ENCODE measurements at places on chromosomes 12 and 14.

DNA sequence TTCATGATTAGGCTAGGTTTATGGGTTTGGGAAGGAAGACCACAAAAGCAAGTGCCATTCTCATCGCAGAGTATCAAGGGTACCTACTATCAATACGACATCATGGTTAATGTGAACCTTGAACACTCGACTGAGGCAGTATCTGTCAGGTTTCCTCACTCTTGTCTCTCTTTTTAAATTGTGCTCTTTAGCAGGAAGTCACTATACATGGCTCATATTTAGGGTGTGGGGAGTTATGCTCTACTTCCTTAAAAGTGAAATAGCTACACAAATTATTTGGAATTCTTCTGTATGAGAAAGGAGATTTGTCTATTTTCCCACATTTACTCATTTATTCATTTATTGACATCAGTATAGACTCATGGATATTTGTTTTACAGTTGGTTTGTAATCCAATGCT, 5.9 kb upstream of the CLEC4E start:
- DNase-seq: no peak

- DNase-seq: no peak
Measured at GRCh38 chr14:97411938-97412612, 614.9 kb downstream of the VRK1 start.

DNA sequence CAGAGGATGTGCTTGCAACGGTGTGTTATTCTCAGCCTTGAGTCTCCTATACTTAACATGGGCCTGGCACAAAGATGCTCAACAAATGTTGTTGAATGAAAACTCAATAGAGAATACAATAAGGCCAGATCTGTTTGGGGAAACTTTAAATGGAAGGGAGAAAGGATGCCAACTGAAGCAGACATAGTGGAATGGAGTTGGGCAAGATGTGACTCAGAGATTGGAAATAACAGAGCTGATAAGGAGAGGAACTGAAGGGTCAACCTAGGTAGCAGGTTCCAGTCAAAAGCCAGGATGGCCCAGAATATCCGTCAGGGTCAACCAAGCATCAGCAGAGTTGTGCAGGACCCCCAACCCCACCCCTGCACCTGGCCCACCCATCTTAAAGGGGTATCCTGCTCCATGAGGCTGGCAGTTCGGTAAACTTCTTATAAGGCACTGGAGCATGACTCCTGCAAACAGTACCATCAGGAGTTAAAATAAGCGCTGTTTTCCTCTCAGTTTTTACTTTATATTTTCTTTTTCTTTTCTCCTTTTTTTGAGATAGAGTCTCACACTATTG, 1.1 kb upstream of the BCDIN3D start:
- DNase-seq: no peak

DNA sequence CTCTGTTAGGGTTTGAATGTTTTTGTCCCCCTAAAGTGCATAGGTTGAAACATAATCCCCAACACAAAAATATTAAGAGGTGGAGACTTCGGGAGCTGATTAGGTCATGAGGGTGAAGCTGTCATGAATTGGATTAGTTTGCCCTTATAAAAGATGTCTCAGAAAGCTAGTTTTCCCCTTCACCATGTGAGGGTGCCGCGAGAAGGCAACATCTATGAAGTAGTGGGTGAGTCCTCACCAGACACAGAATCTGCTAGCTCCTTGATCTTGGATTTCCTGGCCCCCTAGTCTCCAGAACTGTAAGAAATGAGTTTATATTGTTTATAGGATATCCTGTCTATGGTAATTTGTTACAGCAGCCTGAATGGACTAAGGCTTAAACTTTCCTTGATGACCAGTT, 301.5 kb upstream of the ATP2B1 start:
- DNase-seq: no peak

DNA sequence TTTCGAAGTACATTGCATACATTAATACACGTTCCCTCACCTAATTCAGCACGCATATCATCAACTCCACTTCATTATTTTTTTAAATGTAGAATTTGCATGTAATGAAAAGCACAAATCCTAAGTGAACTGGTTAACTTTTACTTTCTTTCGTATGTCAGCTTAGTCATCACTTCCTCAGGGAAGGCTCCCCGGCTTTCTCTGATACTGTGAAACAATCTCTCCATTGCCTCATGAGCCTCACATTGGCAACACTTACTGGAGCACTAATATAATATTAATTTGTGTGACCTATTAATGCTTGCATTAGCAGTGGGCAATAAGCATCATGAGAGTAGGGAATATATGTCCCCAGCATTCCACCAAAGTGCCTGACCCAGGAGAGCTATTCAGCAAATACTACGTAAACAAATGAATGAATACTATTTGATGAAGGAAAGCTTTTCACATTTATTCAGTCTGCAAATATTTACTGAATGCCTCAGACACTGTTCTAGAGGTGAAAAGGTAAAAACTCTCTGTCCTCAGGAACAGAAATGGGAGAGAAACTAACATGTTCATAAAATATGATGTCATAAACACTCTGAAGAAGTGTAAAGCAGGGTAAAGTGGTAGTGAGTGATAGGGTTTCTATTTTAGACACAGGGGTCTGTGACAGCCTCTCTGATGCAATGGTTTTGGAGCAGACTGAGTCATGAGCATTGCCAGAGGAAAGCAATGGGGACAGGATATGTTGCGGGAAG, 327.5 kb upstream of the DIO2 start:
- no peak for DNase-seq

DNA sequence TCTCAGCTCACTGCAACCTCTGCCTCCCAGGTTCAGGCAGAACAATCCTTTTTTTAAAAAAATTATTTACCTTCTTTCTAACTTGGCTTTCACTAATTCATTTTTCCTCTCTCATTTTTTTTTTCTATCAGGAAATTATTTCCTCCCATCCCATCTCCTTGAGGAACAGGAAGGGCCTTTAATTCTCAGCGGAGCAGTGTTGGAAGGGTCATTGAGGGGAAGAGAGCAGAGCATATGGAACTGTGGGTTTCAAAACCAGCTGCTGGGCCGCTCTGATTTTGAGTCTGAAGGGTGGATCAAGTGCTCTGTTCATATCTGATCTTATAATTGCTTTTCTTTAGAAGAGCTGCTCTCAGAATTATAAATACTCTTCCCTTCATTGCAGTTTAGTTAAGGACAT, 29.0 kb downstream of the NUBPL start:
- no peak for DNase-seq

- DNase-seq: no peak
Measured at GRCh38 chr12:24535334-24536069, 413.4 kb downstream of the BCAT1 start.

DNA sequence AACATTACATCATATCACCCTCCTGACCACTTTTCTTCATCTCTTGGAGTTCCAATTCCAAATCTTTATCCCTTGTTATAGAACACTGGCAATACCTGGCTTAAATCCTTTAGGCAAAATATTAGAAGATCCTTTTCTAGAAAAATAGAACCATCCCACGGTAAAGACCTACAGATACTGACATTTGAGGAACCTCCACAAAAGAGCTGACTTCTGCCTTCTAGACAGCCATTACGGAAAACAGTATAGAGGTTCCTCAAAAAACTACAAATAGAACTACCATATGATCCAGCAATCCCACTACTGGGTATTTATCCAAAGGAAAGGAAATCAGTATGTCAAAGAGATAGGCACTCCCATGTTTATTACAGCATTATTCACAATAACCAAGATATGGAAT, 241.7 kb upstream of the AMIGO2 start:
- no peak for DNase-seq
